ENCODE measurements at places on chromosomes 16 and 17.

DNA sequence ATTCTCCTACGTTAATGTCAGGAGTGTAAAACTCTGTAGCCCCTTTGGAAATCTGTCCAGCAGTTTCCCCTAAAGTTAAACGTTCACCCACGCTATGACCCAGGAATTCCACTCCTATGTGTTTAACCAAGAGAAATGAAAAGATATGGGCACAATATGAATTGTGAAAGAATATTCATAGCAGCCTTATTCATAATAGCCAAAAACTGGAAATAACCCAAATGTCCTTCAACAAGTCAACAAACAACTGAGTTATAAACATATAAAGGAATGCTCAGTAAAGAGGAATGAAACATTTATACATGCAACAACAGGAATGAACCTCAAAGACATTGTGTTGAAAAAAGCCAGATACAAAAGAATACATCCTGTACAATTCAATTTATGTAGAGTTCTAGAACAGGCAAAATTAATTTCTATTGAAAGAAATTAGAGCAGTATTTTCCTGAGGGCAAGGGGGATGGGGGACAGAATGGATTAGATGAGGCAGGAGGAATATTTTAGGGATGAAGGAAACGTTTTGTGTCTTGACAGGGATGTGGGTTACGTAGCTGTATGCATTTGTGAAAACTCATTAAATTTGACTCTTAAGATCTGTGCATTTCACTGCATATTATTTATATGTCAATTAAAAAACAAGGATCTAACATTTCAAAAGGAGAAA, 286.7 kb upstream of the CDH5 start:
- DNase-seq = no peak

GRCh38 chr17:66661411-66662256, 173.3 kb upstream of the CACNG5 start:
- DNase-seq = no peak

GRCh38 chr16:19645557-19645981, 72.5 kb downstream of the KNOP1 start:
- no peak for DNase-seq

- no peak for DNase-seq
These were observed 2.0 kb downstream of the CACNG1 start for GRCh38 chr17:67046398-67046797.

GRCh38 chr16:48500981-48501380, 109.0 kb downstream of the N4BP1 start:
- no peak for DNase-seq

- DNase-seq = no peak
These were observed 132.2 kb upstream of the HS3ST2 start for GRCh38 chr16:22681554-22682291.

DNA sequence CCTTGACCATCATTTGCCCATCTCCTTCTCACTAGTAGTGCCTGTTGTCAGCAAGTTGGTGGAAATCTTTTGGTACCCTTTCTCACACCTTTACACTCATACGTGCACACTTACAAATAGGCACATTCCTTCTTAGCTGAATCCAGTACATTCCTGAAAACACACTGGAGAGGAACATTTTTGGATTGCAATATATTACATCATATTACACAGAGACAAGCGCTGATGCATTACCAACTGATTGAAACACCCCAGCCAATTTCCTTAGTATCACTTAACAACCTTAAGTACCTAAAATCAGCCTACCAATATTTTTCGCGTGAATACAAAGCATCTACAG, 64.1 kb downstream of the PLCG2 start:
- DNase-seq = no peak

DNA sequence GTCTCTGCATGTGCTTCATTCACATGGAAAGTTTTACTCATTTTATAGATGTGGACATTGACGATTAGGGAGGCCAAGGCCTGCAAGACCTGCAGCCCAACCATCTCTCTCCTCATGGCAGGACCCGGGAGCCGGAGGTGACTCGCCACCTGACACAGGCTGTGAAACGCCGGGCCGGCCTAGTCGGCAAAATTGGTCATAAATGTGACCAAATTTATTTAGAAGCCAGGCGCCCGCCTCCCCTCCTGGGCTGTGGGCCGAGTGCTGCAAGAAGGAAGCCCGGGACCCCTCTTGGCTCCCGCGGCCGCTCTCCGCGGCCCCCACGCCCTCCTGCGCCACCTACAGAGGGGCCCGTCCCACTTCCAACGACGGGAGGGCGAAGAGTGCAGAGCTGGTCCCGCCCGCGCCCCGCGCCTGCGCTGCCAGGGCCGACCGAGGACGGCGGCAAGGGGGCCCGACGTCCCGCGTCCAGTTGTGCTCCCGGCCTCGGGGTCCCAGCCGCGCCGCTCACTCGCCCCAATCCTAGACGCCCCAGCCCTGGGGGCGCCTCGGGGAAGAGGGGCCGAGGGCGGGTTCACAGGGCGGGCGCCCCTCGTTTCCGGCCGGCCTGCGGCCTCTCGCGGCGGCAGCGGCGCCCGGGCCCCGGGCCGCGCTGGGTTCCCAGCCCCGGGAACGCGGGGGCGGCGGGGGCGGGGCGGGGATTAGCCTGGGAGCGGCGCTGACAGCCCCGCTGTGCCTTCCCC, 47.5 kb downstream of the WNT3 start:
- no peak for DNase-seq

GRCh38 chr16:23013484-23013883, 135.8 kb downstream of the USP31 start:
- no peak for DNase-seq

- DNase-seq = no peak
These were observed 45.3 kb upstream of the ZCCHC14 start for GRCh38 chr16:87538160-87538559.

DNA sequence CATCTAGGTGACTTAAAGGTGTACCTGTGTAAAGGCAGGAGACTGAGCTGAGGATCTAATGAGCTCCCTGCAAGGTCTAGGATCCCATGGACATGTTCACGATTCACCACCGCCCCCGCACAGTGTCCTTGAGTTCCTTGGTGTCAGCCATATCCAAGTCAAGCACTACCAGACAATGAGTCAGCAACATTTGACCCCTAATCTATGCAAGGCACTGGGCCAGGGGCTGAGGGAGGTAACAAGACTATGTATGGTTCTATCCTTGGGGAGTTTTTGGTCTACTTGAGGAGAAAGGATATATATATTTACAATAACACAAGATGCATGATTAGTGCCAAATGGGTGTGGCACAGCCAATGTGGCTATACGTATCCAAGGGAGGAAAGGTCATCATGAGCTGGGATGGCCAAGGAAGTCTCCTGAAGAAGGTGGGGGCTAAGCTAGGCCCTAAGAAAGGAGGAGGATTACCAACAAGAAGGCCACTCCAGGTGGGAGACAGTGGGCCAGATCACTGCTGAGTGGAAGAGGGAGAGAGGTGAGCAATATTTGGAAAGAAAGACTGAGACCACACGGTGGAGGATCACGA, 35.0 kb downstream of the ITGB3 start:
- DNase-seq = no peak

All from NCI-H1048 (cell line).